Activated CD8-positive, alpha-beta memory T cell treated with anti-CD3 and anti-CD28 coated beads for 1 hour (primary cell): ENCODE measurements at places on chromosomes 2 and 18.

DNA sequence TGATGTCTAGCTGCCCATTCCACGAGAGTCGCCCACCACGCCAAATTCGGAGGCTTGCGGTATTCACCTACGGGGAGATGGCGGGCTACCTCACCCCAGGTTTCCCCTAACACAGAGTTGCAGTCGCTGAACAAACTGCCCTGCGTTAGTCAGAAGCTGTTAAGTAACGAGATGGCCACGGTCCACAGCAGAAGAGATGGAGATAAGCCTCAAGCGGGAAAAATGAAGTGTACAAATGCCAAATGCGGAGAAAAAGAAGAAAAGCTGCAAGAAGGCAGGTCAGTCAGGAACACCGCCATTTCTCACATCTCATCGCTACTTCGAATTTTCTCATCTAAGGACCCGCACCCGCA lies 425 bp downstream of the ASB3 start:
- no peak for DNase-seq

DNA sequence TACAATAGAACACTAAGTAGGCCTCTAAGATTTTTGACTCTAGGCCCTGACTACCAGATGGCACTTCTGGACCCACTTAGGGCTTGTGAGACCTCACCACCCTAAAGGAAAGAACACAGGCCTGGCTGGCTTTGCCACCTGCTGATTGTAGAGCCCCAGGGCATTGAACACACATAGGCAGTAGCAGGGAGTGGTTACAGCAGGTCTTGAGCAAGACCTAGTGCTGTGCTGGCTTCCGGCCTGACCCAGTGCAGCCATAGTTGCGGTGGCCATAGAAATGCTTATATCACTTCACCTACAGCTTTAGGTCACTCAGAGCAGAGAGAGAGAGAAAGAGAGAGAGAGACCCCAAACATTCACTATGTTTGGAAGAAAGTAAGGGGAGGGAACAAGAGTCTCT lies 223.2 kb downstream of the LRATD1 start:
- no peak for DNase-seq

DNA sequence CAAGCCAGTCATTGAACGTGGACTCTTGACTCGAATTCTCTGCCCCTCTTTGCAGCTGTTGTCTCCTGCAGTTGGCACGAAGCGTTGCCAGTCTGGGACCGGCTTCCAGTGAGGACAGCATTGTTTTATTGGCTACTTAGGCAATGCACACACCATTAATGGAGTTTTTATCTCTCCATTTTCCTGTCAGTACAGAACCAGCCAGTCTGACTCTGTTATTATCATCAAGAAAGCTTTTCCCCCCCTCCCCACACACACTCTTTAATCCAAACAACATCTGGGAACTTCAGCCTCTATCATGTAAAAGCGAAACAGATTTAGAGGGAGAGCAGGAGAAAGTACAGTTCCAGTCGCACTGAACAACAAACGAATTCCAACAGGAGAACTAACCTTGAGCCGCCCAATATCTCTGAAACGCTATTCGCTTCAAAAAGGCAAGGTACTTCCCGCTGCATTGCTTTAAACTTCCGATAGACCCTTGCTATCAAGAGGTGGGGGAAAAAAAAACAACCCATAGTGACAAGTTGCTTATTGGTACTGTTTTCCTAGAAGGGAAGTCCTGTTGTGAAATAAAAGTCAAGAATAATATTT lies 38.2 kb downstream of the ACVR1 start:
- no peak for DNase-seq

DNA sequence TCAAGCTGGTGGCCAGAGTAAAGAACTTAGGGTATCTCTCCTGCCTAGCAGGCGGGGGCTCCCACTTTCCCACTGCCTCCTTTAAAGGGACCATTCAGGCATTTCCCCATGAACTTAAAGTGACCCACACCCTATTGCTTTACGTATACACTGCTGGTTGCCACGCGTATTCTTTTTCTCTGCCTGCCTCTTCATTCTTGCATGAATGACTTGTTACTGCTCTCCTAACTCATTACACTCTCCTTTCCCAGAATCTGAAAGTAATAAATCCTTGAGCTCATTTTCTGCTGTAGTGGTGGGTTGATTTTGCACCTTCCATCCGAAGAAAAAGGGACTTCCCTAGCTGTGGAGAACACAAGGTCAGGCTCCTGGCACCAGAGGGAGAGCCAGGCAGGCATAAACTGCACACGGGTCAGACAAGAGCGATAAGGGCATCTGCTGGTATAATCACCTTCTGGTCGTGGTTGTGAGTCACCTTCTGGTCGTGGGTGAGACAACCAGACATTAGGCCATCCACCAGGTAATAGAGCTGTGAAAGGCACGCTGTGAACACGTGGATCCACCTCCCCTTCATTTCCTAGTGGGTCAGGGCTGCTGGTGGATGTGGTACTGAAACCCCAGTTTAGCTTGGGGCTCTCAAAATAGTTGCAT lies 950.3 kb downstream of the SOCS6 start:
- DNase-seq = no peak

DNA sequence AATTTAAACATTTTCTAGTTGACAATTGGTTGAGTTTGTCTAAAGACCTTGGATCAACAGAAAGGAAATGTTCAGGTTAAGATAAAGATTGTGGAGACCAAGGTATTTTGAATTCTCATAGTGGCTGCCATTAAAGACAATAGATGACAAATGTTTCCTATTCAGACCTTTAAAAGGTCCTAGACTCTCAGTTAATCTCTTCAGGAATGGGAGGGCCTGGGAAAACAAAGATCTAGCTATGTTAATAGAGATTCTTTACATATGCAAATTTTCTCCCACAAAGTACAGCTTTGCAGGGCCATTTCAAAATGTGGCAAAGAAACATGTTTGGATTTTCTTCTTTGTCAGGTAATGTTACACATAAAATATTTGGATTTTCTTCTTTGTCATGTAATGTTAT lies 403.9 kb downstream of the SPAG16 start:
- DNase-seq = no peak

DNA sequence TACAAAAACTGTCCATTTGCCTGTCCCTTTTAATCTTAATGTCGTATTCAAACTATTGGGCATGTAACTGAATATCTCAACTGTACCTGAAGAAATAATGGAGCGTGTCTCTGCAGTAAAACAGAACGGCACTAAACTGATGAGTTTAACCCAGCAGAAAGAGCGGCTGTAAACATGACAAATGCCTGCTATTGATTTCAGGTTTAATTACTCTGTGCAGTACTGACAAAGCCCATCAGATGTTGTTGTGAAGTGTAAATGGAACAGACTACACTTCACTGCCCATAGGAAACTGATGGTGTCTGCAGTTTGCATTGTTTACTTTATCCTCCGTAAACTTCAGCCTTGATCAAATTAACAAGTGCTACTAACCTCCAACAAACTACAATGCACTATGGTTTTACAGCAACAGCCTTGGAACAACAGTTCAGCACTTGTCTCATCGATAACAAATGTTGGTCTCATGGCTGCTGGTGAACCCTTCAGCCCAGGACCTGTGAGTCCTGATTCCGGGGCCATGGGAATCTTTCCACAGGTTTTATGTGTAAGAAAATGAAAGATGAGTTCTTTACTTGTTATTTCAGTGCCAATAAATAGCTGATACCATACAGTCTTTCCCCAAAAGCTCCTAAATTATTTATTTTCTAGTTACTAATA lies 316.5 kb downstream of the CCDC178 start:
- no peak for DNase-seq

GRCh38 chr18:22129778-22130177 lies 39.6 kb upstream of the GATA6 start:
- no peak for DNase-seq

DNA sequence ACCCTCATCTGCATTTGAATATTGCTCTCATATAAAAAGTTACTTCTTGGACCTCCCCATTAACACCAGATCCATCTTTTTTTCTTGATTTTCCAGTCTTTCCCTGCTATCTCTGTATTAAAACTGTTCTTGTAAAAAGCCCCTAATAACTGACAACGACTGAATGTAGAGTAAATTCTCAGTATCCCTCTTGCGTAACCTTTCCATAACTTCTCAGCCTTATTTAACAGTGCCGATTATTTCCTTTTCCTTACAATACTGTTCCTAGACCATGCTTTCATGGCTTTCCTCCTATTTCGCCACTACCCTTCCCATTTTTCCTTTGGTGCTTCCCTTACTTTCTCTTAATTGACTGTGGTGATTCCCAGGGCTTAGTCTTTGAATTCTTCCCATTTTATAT lies 348.9 kb upstream of the DSEL start:
- DNase-seq = no peak

DNA sequence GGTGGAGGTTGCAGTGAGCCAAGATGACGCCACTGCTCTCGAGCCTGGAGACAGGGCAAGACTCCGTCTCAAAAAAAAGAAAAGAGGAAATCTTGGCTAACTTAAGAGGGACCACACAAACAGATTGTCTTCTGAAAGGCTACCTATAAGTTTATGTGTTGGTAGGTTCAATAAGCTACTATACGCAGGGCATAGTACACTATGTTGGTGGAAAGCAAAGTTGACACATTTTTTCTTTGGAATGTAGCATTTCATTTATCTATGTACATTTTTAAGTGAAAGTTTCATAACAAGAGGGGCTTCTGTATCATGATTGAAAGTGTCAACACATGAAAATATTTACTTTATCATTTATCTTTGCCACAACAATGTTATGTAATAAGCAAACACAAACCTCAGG lies 752.6 kb upstream of the ACVR2A start:
- no peak for DNase-seq

- DNase-seq = no peak
These were observed 36.3 kb downstream of the YWHAQ start for GRCh38 chr2:9594366-9595054.

GRCh38 chr2:196183528-196184231 lies 12.3 kb upstream of the STK17B start:
- no peak for DNase-seq

- no peak for DNase-seq
These were observed 979 bp downstream of the LONRF2 start for GRCh38 chr2:100321179-100321865.

- no peak for DNase-seq
These were observed 33.0 kb upstream of the KIDINS220 start for GRCh38 chr2:8870441-8870840.

DNA sequence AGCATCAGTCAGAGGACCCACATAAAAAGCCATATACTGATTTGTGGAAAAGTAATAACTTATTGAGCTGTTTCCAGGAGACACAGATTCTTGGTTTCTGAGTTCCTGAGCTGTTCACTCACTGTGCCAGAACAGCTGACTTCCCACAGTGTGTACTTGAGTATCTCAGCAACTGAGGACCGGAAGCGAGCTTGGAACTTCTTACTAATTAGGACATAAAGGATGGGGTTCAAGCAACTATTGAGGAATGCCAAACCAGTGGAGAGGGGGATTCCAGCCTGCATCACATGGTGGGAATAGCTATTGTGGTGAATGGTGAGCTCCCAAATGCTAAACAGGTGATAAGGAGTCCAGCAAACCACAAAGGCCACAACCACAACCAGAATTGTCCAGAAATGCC lies 16.4 kb downstream of the EEF1B2 start:
- DNase-seq = no peak

- DNase-seq = no peak
These were observed 533 bp downstream of the DHX57 start for GRCh38 chr2:38875227-38875575.

- no peak for DNase-seq
These were observed 49.6 kb downstream of the COL5A2 start for GRCh38 chr2:189129971-189130370.

DNA sequence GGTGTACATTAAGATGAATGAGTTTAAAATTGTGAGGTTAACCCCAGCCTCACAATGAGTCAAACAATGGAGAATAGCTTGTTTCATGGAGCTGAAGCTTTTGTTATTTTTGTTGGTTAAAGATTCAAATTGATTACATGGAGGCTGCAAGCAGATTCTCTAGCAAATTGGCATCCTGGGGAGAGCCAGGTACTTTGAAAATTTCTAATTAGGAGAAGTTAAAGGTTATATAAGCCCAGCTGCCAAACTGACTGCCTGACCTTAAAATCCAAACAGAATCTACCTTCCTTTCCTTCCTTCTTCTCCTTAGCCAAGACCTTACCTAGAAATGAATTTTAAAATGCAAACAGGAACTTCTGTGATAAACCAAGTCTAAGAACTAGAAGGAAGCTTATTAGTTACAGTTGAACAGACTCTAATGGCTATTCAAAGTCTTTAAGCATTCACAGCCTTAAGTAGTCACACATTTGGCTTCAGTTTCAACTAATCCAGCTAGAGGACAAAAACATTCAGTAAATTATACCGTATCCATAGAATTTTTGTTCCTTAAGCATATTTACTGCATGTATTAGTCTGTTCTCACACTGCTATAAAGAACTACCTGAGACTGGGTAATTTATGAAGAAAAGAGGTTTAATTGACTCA lies 31.5 kb upstream of the PGAP1 start:
- no peak for DNase-seq

- no peak for DNase-seq
These were observed 240.1 kb upstream of the HDAC4 start for GRCh38 chr2:239640676-239641578.

DNA sequence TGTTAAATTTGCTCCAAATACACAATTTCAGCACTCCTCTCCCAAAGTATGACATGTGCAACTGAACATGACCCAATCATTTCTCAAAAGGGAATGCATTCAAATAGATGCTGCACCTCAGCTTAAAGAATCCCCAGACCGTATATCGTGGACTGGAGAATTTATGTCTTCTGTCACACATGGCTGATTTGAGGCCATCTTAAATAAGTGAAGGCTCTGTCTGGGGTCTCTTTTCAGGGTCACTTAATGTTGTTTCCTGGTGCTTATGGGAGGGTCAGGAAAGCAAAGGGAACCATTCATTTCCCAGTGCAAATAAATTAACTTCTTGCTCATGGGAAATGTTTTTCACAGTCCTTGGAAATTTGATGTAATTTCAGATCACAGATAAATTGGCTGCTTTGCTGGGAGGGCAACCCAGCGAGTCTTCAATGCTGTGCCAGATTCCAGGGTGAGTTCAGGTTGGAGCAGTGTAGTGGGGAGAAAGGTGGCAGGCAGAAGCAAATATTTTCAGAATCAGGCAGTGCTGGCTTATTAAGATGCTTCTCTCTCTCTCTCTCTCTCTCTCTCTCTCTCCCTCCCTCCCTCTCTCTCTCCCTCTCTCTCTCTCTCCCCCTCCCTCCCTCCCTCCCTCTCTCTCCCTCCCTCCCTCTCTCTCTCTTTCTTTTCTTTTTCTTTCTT lies 34.3 kb downstream of the GATA6 start:
- DNase-seq = no peak

- no peak for DNase-seq
These were observed 411.0 kb downstream of the TMEM182 start for GRCh38 chr2:103172821-103173220.

- DNase-seq = no peak
These were observed 81.4 kb downstream of the DCDC2C start for GRCh38 chr2:3784731-3785130.

GRCh38 chr2:4528773-4529172 lies 825.4 kb downstream of the DCDC2C start:
- no peak for DNase-seq

DNA sequence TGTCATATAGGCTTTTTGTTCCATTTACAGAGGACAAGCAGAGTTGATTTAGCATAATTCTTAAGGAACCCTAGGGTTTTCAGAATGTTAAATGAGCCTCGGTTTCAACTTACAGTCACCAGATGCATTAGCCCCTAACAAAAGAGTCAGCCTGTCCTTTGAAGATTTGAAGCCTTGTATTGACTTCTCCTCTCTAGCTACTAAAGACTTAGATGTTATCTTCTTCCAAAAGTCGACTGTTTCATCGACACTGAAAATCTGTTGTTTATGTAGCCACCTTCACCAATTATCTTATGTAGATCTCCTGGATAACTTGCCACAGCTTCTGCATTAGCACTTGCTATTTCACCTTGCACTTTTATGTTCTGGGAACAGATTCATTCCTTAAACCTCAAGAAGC lies 31.6 kb upstream of the SOX11 start:
- no peak for DNase-seq
